Omental fat pad (tissue), 4 donors: ENCODE measurements at places on chromosomes 12 and 14. TPM values are rescaled to one million over a fixed set of nuclear protein-coding genes. Genes with fewer than 3 reads are reported as not detected.

DNA sequence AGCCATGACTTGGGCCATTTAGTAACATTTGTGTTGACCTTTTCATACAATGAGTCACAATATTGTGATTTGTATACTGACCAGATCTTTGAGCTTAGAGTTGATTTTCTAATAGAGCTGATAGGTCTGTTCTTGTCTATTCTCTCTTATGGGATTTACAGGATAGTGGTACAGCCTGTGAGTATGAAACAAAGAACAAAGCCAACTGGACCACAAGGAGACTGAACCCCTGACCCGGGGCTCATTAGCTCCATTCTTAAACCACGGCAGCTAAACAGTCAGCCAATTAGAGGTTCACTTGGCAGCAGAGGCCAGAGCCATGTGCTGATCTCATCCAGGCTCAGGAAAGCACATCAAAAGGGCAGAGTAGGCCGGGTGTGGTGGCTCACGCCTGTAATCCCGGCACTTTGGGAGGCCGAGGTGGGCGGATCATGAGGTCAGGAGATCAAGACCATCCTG, 59.1 kb upstream of the GNPNAT1 start:
- DNase-seq = no peak

GRCh38 chr12:132123970-132124765, 20.0 kb downstream of the DDX51 start:
- DNase-seq = no peak

The CAPZA3 gene
- total RNA-seq = not detected

GRCh38 chr12:5124401-5124800, 80.7 kb downstream of the KCNA5 start:
- DNase-seq = no peak

DNA sequence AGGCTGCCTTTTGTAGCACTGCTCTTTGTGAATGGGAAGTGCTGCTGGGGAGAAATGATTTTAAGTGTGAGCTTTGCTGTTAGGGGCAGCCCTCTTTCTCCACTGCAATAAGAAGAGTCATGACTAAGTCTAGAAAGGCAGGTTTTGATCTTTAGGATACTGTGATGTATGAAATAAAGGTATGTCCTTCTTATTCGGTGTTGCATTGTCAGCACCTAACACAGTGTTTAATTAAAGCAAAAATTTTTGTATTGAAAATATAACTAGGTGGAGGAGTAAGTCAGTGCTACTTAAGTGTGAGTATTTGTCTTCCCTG, 81.5 kb downstream of the ETV6 start:
- no peak for DNase-seq

DNA sequence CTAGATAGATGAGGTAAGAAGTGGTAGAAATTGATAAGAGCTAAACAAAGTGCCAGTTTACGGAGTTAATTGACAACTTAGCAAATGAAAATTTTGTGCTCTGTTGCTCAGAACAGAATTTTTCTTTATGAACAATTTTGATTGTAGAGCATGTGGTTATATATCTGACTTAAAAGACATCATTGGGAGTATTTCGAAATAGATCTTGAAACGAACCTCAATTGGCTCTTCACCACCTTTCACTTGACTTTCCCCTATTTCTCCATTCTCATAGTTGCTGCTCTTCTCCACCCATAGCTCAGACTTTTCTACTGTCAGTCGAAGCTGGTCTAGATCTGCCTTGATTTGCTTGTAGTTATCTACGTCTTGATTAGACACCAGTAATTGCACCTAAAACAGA, 212.1 kb downstream of the ITPR2 start:
- DNase-seq = no peak

The ACOT6 gene
- not detected for total RNA-seq

DNA sequence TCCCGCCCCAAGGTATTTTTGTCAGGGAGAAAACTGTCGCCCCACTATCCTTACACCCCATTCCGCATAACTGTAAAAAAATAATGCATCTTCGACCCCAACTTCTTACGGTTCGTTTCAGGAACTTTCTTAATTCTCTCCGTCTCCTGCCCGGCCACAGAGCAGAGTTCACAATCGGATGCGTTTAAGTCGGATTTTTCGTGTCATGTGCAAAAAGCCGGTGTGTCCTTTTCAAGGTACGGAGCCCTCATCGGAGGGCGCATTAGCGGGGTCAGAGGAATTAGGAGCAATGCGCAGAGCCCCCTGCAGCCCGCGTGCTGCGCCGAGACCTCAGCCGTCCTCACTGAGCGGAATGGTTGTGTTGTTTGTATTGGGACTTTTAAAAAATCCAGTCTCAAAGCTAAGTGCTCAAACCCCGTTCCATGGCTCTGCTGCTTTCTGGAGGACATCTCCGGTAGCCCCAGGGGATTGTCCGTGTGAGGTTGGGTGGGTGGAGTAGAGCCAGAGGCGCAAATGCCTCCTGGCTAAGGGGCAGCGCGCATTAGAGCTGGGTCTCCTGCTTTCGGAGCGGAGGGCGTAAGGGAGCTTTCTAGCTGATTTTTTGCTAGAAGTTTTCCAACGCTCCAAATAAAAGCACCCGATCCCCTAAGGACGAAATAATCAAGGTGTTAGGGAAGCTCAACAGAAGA, 3.9 kb upstream of the GSC start:
- DNase-seq = no peak

DNA sequence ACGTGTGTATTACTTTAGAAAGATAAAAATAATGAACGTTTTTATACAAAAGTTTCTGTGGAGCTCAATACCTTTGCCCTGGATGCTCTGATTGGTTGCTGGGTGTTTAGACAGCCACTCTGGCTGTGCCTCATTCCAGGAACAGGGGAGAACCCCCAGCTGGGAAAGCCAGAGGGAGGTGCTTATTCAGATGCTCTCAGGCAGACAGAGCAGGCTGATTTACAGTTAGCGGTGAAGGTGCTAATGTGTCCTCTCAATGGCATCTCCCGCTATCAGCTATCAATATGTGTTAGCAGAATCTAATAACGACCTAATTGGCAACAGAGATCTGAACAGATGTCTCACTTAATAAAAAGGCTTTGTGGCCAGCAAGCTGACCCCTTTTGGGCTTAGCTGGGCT, 402.3 kb downstream of the NUAK1 start:
- DNase-seq = no peak

The POTEM gene
- total RNA-seq = not detected

The KRT80 gene
- 5.5 TPM for total RNA-seq

- no peak for DNase-seq
Measured at GRCh38 chr12:49824416-49824815, 3.8 kb downstream of the NCKAP5L start.

DNA sequence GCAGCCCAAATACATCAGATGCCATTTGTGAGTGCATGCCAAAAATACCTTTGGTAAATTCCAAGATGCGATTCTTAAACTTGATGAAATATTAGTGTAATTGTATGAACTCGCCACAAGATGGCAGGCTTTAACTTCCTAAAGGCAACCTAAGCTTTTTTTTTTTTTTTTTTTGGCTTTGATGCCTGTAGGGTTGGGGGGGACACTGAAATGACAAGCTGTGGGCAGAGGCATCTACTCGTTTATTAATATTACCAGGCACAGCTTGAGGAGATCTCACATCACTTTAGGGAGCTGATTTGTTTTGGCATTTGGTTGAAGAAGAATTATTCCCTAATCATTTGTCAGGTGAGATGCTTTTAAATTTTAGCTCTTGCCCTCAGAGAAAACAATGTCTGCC, 126.7 kb upstream of the CCDC196 start:
- no peak for DNase-seq

DNA sequence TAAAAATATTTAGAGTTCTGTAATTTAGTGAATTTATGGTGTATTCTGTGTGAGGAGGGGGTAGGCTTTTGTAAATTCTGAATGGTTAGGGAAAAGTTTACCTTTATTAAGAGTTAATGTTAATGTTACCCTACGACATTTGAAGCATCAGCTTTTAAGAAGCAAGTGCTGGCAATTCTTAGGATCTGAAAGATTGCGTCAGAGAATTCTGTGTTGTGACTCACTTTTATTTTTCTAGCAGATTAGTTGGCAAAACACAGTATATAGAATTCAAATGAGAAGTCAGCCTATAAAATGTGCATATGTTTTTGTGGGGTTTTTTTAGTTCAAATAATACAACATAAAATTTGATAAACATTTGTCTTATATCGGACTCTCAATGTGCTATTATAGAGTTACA, 97.6 kb downstream of the RAD52 start:
- DNase-seq = no peak

The PROX2 gene
- not detected for total RNA-seq

DNA sequence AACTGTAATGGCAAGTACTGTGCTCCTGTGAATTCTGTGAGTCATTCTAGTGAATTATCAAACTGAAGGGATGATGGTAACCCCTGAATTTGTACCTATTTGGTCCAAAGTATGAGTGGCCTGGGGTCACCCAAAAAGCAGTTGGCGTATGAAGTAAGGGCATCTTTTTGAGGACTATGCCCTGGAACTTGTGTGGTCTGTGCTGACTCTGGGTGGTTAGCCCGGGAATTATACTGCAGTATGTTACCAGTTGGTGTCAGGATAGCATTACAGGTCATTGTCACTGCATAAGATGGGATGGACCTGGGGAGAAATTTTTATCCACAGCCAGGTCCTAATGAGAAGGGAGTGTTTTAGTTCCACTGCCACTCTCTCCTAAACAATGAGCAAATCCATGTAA, 174.7 kb downstream of the SSPN start:
- DNase-seq = no peak

DNA sequence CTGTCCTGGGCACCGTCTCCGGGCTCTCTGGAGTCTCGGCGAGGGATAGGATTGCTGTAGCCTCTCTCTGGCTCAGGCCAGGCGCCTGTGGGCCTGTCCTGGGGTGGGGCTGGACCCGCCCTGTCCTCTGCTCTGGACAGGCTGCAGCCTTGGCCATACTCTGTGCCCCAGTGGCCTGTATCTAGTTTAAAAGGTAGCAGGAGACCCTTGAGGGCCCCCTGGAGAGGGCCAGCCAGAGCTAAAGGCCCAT, 1.8 kb downstream of the KIF26A start:
- DNase-seq = no peak

GRCh38 chr12:52946797-52947547, 1.9 kb upstream of the KRT18 start:
- DNase-seq = no peak

The DENND5B gene
- total RNA-seq = 15.8 TPM

DNA sequence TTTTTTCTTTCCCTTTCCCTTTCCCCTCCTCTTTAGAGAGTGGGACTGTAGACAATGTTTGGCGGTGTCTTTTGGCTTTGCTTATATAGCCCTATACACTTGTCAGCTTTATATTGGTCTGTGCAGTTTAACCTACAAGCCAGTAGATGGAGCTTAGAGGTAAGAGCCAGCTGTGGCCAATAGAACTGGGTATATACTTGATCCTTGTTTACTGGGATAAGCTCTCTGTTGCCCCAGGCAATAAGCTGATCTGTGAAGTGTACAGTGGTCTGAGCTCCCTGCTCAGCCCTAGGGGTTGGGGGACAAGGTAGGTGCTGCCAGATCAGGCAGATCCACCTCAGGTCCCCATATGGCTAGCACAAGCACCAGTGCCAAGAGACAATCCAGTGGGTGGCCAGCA, 434.1 kb downstream of the NOVA1 start:
- DNase-seq = no peak

GRCh38 chr12:120118321-120119061, 1.9 kb upstream of the RAB35 start:
- no peak for DNase-seq

The LRTM2 gene
- not detected for total RNA-seq

The INHBC gene
- total RNA-seq = not detected

- no peak for DNase-seq
Measured at GRCh38 chr12:106138357-106138632, 459 bp downstream of the NUAK1 start.

DNA sequence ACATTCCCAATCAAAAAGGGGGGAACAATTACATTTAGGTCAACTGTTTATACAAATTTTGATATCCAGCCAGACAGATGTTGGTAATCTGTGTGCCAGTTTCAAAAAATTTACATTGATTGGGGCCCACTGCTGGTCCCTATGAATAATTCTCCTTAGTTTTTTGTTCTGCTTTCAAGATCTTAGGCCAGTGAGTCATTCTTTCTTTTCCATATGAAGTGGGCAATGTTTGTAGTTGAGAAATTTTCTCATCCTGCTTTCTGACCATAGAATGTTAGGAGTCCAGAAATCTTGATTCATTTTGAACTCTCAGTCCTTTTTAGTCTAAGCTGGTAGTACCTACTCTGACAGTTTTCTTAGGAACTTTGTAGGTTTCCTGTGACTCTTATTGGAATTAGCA, 244.3 kb downstream of the DIO2 start:
- DNase-seq = no peak

The GPRC5A gene
- total RNA-seq = 164 TPM

GRCh38 chr12:570435-570920, 92.8 kb downstream of the NINJ2 start:
- no peak for DNase-seq

The CNOT2 gene
- 140 TPM for total RNA-seq

DNA sequence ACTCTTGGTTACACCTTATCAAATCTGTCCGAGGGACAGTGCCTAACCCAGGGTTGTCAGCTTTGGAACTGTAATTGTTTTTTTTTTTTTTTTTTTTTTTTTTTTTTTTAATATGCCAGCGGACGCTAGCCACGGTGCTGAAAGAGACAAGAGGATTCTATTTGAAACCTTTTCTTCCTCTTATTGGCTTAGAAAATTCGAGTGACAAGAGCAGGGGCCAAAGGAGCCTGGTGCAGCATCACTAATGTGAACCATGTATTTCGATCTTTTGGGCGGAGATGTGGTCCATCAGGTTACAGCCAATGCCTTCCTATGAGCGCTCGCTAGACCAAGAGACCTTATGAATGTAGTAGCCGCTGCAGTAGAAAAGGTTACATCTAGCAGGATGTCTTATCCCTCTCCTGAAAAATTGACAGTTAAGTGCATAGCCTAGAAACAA, 922 bp downstream of the PTPRR start:
- no peak for DNase-seq

- DNase-seq = no peak
Measured at GRCh38 chr12:56223571-56224101, 506 bp upstream of the NABP2 start.

DNA sequence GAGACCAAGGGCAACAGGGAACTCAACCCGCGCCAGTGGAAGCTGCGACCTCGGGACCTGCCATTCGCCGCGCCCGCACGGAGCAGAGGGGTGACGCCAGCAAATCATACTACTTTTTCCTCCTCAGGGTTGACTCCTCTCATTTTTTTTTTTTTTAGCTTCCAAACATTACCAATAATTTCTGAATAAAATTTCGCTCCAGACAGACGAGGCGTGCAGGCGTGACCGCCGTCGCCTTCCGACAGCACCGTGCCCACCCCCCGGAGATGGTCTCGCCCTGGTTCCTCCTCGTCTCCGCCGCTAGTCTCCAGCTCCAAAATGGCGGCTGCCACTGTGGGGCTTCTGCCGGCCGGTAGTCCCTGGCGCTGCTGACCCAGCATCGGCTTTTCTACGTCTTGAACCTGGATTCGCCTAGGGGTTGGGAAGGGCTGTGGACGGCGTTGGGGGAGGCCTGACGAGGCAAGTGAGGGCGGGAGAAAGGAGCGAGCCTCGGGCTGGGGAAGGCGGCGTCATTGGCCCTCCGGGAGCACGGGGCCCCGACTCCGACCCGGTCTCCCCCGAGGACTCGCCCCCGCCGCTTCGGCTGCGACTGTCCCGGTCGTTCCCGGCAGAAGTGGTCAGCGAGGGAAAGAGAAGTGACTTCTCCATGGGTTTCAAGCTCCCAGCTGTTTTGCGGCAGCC, at the start of the genes CPSF2 and NDUFB1:
Gene CPSF2, plus strand, starts transcription at position 300 of the 681 bp plus-strand sequence. CDS start 9,016 bp downstream, outside the sequence.
Gene NDUFB1, minus strand, starts transcription at position 37 of the 681 bp plus-strand sequence. CDS start 4,069 bp downstream, outside the sequence.
- DNase-seq = no peak
